ENCODE measurements at places on chromosomes 2 and 18.
A peak's percentile ranks its signal among the peaks of the same experiment; 100 is the strongest.

- DNase-seq, result peak; percentile 8
Observed at GRCh38 chr2:115939902-115940301, 1497.5 kb downstream of the DPP10 start.

GRCh38 chr2:12116228-12116750, 369.9 kb downstream of the LPIN1 start:
- DNase-seq, result no peak

DNA sequence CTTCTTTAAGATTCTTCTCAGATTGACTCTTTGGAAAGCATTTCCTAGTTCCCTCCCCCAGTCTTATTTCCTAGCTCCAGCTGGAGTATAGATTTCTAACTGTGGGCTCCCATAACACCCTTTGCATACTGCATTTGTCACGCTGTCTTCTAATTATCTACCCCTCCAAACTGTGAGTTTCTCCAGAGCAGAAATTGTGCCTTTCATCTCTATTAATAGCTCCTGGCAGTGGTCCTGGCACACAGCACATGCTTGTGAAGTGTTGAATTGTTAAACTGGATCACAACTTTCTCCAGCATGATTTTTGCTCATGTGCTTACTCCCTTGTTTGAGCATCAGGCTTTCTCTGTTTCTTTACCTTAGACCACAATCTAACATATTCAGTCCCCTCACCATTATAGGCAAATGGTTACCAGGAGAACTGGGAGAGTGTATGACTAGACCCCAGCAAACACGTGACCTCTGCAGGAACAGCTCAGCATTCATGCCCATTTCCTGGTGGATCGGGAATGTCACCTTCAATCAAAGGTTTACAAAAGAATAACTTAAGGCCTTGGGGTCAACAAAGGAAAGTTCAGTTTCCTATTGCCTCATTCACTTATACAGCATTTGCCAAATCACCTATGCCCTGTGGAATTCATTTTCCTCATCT, 175.7 kb upstream of the TANK start:
- no peak for DNase-seq

- no peak for DNase-seq
Observed at GRCh38 chr2:119174993-119175347, 16.4 kb upstream of the C1QL2 start.

DNA sequence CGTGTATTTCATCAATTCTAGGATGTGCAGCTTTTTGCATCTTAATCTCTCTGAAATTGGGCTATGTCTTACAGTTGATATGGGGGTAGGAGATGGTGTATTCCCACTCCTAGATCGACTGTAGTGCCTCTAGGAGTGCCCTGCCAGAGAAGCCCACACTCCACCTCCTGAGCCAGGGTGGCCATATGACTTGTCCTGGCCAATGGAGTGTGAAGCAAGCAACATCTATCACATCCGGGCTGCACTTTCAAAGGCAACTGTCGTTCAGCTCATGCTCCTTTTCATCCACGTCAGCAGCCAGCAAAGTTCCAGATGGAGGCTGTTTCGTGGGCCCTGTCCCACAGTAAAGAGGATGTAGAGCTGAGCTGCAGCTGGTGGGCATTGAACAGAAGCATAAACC, 149.4 kb upstream of the SLC1A4 start:
- DNase-seq, result no peak

DNA sequence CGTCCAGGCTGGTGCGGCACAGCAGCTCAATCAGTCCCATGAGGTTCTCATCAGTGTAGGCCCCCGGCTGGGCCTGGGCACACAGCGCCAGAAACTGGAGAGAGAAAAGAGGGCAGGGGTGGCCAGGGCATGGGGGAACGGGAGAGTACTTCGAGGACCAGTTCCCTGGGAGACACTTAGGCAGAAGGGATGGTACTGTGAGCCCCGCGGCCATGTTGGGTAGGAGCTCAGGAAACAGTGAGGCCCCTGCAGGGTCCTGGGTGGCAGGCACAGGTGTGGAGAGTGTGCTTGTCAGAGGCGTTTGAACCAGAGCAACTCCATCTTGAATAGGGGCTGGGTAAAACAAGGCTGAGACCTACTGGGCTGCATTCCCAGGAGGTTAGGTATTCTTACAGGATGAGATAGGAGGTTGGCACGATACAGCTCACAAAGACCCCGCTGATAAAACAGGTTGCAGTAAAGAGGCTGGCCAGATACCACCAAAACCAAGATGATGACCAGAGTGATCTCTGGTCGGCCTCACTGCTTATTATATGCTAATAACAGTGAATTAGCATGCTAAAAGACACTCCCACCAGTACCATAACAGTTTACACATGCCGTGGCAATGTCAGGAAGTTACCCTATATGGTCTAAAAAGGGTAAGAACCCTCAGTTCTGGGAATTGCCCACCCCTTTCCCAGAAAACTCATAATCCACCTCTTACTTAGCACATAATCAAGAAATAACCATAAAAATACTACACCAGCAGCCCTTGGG, 51.9 kb upstream of the SEMA4C start:
- no peak for DNase-seq

DNA sequence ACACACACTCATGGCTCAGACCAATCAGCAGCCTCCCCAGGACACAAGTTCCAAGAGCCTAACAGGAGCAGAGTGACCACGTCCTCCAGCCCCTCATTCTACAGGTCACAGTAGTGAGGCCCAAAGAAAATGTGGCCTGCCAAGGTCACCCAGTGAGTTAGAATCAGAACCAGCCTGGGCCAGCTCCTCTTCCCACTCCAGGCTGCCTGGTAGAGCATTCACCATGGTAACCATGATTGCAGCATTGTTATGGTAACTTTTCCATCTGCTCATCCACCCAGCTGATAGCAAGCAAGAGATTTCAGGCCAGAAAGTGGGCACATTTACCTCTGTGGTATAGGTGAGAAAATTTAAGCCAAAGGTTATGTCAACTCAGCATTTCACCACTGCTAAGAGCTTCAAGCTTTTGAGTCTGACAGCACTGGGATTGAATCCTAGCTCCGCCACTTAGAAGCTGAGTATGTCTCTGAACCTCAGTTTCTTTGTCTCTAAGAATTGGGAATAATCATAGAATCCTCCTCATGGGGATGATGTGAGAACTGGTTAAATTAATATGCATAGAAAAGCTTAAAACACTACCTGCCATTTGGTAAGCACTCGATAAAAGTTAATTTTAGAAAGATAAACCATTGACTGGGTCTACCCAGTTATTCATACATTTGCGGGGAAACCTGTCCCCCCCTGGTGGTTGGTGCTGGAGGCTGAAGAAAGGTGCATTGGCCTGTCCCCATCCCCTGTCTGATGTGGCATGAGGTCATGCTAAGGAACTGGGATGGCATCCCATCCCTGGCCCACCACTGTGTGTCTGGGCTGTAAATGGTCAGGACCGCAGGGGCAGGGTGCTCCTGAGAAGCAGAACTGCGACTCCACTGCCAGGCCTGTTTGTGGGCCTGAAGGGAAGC, 181.5 kb downstream of the KLHL29 start:
- DNase-seq, result no peak
